Stimulated activated CD8-positive, alpha-beta memory T cell treated with anti-CD3 and anti-CD28 coated beads, Interleukin-4, amount 100 ng/mL, for 4 hours (primary cell): ENCODE measurements at places on chromosomes 13 and 19.

DNA sequence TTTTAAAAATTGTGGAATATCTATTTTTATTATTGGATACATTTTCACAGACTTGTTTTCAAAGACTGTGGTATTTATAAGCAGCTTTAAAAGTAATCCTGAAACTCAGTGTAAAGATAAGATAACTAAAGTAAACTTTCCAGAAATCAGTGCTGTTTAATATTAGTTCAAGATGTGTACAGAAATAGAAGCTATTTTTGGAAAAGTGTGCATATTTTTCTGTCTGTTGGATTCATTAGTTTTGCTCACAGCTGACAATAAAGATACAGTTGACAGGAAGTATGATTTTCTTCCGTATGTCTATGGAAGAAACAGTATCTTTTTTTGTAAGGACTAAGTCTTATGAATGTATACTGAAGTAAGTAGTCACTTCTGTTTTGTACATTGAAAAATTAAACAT lies 85.9 kb downstream of the GJA3 start:
- DNase-seq = no peak

GRCh38 chr13:42355491-42356183 lies 83.7 kb downstream of the AKAP11 start:
- DNase-seq = no peak

DNA sequence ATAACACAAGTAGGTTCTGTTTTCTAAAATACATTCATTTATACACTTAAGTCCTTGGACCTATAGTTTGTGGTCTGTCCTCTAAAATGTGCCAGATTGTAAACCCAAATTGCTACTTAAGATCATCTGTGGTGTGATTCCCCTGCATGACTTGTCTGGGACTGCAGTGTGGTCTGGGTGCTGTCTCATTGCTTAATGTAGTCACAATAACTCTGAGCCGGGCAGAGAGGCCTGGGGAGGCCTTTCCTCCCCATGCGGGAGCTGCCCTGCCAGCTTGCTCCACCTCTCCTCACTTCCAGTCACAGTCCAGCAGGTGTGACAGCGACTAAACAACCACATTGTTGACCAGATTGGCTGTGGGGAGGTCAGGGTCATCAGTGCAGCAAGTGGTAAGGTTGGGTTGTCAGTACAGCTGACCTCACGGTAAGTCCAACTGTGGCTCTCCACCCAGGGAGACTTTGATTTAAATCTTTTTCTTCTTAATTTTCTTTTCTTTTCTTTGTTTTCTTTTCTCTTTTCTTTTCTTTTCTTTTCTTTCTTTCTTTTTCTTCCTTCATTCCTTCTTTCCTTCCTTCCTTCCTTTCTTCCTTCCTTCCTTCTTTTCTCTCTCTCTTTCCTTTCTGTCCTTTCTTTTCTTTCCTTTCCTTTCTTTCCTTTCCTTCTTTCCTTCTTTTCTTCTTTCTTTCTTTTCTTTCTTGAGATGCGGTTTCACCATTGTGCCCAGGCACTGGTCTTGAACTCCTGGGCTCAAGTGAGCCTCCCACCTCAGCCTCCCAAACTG lies 4.4 kb upstream of the TUBA3C start:
- no peak for DNase-seq

GRCh38 chr19:6216996-6217751 lies 62.6 kb downstream of the MLLT1 start:
- no peak for DNase-seq

GRCh38 chr13:20492641-20493040 lies 33.0 kb downstream of the CRYL1 start:
- no peak for DNase-seq
